Vagina (tissue), 2 donors: ENCODE measurements at places on chromosomes 2 and 18.

DNA sequence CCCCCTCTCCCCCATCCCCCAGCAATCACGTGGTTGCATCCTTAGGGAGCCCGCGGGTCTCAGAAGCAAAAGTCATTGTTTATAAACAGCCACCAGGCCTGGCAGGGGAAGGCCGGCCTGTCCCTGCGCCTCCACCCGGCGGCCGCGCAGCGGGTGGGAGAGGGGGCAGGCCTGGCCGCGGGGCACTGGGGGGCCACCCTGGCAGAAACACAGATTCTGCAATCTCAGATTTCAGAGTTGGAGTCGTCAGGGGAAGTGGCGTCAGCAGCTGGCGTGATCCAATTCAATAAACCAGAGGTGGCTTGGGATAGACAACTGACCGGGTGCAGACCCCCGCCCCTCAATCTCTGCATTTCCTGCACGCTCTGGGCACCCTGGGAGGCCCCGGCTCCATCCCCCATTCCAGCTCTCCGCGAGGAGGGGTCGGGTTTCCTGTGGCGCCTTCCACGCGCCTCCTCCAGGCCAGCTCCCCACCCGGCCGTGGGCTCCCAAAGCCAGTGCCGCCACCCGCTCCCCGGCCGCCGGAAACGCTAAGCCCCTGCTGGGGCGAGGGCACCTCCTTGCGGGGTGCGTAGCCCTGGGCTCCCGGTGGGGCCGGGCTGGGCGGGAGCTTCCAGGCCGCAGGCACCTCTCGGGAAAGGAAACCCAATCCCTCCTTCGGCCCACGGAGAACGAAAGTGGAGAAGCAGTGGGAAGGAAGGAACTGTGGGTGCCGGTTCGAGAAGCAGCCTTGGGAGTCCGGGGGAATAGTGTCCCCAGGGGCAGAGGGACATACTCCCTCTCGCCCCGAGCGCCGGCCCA lies 1.1 kb downstream of the BIN1 start:
- no peak for DNase-seq
- H3K27ac ChIP-seq: peak overlapping the region; percentile 83
- no peaks in the 10 kb centered on the region for H3K27me3 ChIP-seq
- peak overlapping the region; percentile 94 for H3K4me3 ChIP-seq
- H3K4me1 ChIP-seq: peaks cover 41% of the 10 kb centered on the region
- H3K36me3 ChIP-seq: no peaks in the 10 kb centered on the region

GRCh38 chr2:129802290-129802689 lies 177.2 kb upstream of the RAB6C start:
- H3K4me3 ChIP-seq: no peak overlapping the region
- no peaks in the 10 kb centered on the region for H3K4me1 ChIP-seq
- H3K27me3 ChIP-seq: no peaks in the 10 kb centered on the region
- DNase-seq: no peak
- no peak overlapping the region for H3K27ac ChIP-seq
- no peaks in the 10 kb centered on the region for H3K36me3 ChIP-seq

DNA sequence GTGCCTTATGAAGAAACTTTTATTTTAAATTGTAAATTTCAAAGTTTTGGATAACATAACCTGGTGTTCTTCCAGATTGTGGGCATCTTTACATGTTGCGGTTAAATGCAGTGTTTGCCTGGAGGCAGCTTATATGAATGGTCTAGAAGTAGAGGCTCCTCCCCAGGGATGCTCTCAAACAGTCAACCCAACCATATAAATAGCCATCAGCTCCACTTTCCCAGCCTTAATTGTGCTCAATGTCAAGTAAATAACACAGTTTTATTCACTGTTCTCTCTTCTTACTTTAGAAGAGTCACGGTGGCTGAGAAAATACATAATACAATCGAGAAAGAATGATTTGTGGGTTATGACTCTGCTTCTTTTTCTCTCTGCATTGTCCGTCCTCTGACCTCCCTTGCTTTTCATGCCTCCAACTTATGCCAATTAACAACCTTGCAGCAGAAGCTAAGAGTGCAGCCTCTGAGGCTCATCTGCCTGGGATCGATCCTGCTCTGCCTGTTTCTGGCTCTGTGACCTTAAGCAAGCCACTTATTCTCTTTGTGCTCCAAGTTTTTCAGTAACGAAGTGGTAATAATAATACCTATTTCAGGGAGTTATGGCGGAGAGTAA lies 100.3 kb downstream of the DAW1 start:
- no peak overlapping the region for H3K4me3 ChIP-seq
- no peaks in the 10 kb centered on the region for H3K4me1 ChIP-seq
- H3K27me3 ChIP-seq: no peaks in the 10 kb centered on the region
- H3K36me3 ChIP-seq: no peaks in the 10 kb centered on the region

GRCh38 chr2:238370823-238371372 lies 50.6 kb downstream of the TRAF3IP1 start:
- no peak overlapping the region for H3K27ac ChIP-seq
- no peak for DNase-seq
- H3K27me3 ChIP-seq: no peaks in the 10 kb centered on the region

DNA sequence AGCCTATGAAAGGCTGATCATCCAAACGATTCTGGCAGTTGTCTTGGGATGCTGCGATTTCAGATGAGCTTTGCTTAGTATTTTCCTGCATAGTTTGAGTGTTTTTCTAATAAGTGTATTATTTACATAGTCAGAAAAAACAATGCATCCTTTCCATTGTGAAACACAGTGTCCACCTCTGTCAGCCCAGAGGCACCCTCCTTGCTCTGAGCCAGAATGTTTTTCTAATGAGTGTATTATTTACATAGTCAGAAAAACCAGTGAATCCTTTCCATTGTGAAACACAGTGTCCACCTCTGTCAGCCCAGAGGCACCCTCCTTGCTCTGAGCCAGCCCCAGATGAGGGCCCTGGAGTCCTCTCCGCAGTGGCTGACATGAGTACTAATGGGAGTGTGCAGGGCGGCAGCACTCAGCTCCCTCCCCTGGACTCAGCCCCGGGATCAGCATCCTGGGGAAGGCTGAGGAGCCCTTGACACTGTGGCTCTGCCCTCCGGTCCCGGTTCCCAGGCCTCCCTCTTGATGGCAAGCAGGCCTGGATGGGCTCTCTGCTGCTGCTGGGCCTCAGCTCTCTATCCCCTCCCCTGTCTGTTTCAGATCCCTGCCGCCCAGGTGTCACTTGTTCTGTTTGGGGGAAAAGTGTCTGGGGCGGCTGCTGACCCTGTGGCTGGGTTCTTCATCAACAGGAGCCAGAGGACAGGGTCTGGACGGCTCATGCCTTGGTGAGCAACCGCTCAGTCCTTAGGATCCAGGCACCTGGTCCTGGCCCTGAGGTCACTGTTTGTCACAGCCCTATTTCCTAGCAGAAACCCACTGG lies 5.9 kb downstream of the MFSD2B start:
- DNase-seq: no peak
- peaks cover 3% of the 10 kb centered on the region for H3K4me1 ChIP-seq
- H3K36me3 ChIP-seq: no peaks in the 10 kb centered on the region
- H3K27me3 ChIP-seq: no peaks in the 10 kb centered on the region

- no peak for DNase-seq
- H3K36me3 ChIP-seq: no peaks in the 10 kb centered on the region
- no peak overlapping the region for H3K27ac ChIP-seq
- H3K4me1 ChIP-seq: no peaks in the 10 kb centered on the region
- no peaks in the 10 kb centered on the region for H3K27me3 ChIP-seq
- no peak overlapping the region for H3K4me3 ChIP-seq
Measured at GRCh38 chr2:120626566-120626965, 109.1 kb upstream of the GLI2 start.

DNA sequence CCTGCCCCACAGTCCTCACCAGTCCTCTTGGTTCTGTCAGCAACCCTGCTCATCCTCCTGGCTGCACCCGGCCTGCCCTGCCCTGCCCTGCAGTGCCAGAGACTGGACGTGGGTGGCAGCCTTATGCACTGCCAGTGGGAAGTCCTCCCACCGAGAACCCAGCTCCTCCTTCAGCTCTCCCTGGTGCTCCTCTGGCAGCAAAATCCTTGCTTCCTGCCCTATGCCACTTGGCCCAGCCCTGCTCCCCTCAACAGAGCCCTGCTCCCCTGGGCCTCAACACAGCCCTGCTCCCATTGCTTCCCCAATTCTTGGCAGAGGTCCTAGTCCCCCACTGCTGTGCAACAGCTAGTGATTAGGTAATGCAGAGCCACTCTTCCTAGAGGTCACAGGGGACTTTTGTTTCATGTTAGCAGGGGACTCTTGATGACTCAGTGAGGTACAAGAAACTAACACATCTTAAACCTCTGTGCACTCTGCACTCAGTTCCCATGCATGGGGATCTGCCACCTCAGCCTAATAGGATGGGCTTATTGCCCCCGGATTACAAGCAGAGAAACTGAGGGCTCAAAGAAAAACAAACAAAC lies 58.0 kb upstream of the EDAR start:
- no peaks in the 10 kb centered on the region for H3K27me3 ChIP-seq
- no peak for DNase-seq
- H3K36me3 ChIP-seq: no peaks in the 10 kb centered on the region
- no peak overlapping the region for H3K27ac ChIP-seq
- no peaks in the 10 kb centered on the region for H3K4me1 ChIP-seq

- H3K27me3 ChIP-seq: no peaks in the 10 kb centered on the region
- no peak for DNase-seq
- no peak overlapping the region for H3K27ac ChIP-seq
- H3K36me3 ChIP-seq: no peaks in the 10 kb centered on the region
- H3K4me3 ChIP-seq: no peak overlapping the region
- peaks cover 14% of the 10 kb centered on the region for H3K4me1 ChIP-seq
Measured at GRCh38 chr2:202015471-202015870, 18.2 kb upstream of the FZD7 start.

GRCh38 chr2:223578846-223579245 lies 23.3 kb downstream of the SCG2 start:
- peaks cover 14% of the 10 kb centered on the region for H3K4me1 ChIP-seq
- H3K4me3 ChIP-seq: no peak overlapping the region
- H3K36me3 ChIP-seq: no peaks in the 10 kb centered on the region
- no peak for DNase-seq
- H3K27ac ChIP-seq: no peak overlapping the region

- no peak for DNase-seq
- no peaks in the 10 kb centered on the region for H3K36me3 ChIP-seq
- H3K27ac ChIP-seq: no peak overlapping the region
- no peak overlapping the region for H3K4me3 ChIP-seq
- peaks cover 36% of the 10 kb centered on the region for H3K4me1 ChIP-seq
- no peaks in the 10 kb centered on the region for H3K27me3 ChIP-seq
Measured at GRCh38 chr2:108571286-108571685, 37.0 kb downstream of the LIMS1 start.

DNA sequence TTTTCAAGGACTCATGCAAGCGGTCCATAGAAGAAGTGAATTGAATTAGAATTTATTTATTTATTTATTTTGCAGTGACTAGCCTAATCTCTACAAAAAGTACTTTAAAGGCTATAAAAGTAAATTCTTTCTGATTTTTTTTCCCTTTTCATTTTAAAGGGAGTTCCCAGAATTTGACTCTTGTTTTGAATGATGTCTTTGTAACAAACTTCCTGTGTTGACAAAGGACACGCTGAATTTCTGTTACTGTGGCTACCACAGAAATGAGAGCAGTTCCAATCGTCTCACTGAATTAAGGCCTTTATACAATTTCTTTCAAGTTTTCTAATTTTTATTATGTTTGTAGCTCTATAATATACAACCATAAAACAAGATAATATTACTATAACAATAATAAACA lies 46.3 kb upstream of the LPIN2 start:
- no peaks in the 10 kb centered on the region for H3K27me3 ChIP-seq
- H3K27ac ChIP-seq: peak overlapping the region; percentile 42
- no peaks in the 10 kb centered on the region for H3K36me3 ChIP-seq

GRCh38 chr2:146602856-146603255 lies 1242.0 kb upstream of the ACVR2A start:
- H3K36me3 ChIP-seq: no peaks in the 10 kb centered on the region
- no peak overlapping the region for H3K4me3 ChIP-seq
- H3K4me1 ChIP-seq: no peaks in the 10 kb centered on the region
- no peak overlapping the region for H3K27ac ChIP-seq
- no peak for DNase-seq

DNA sequence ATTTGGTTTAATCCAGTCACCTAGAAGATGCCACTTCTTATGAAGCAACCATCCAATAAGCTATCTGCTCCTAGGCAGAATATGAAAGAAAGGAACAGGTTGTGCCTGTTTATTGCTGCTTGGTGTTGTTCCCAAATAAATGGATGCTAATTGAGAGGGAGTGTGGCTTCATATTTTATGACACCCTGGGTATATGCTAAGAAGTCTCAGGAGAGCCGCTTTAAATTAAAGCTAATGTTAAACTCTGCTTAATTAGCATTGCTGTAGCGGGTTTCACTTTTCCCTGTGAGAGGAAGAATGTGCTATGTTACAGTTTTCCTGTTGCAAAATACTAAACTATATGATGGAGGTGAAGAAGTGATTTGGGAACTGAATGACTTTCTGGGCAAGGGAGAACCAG lies 48.7 kb upstream of the TANK start:
- no peaks in the 10 kb centered on the region for H3K27me3 ChIP-seq
- no peak overlapping the region for H3K4me3 ChIP-seq
- no peak for DNase-seq
- no peaks in the 10 kb centered on the region for H3K4me1 ChIP-seq

DNA sequence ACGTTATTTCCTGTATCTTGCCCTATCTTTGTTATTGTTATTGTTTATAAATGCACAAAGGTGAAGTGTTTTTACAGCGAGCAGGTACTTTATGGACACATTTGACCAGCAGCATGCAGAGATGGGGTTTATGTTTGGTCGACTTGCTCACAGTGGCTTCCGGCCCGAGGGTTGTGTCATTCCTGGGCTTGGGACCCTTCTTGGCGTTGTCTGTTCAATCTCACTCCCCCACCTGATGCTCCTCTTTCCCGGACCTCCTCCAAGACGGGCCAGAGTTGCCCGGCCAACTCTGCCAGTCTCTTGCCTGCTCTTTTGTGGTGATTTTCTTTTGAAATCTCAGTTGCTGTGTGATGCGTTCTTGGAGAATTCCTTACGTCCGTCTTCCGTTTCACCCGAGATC lies 153.9 kb downstream of the TWIST2 start:
- no peak for DNase-seq
- no peak overlapping the region for H3K4me3 ChIP-seq
- H3K4me1 ChIP-seq: peaks cover 15% of the 10 kb centered on the region
- H3K36me3 ChIP-seq: no peaks in the 10 kb centered on the region
- H3K27me3 ChIP-seq: no peaks in the 10 kb centered on the region

- DNase-seq: no peak
- H3K4me1 ChIP-seq: peaks cover 13% of the 10 kb centered on the region
Measured at GRCh38 chr2:159202568-159203071, 83.9 kb downstream of the WDSUB1 start.

GRCh38 chr18:30439174-30439573 lies 603.4 kb downstream of the DSC3 start:
- no peak overlapping the region for H3K4me3 ChIP-seq
- no peak overlapping the region for H3K27ac ChIP-seq
- no peaks in the 10 kb centered on the region for H3K4me1 ChIP-seq
- DNase-seq: no peak
- H3K27me3 ChIP-seq: no peaks in the 10 kb centered on the region
- no peaks in the 10 kb centered on the region for H3K36me3 ChIP-seq
